ENCODE measurements at places on chromosomes 3 and 15.

- no peak for DNase-seq
These were observed 46.5 kb downstream of the KLHL25 start for GRCh38 chr15:85748176-85748575.

- no peak for DNase-seq
These were observed 604 bp downstream of the ISL2 start for GRCh38 chr15:76337059-76337695.

GRCh38 chr3:155350571-155350970 is 57.1 kb upstream of the STRIT1 start:
- DNase-seq = no peak

DNA sequence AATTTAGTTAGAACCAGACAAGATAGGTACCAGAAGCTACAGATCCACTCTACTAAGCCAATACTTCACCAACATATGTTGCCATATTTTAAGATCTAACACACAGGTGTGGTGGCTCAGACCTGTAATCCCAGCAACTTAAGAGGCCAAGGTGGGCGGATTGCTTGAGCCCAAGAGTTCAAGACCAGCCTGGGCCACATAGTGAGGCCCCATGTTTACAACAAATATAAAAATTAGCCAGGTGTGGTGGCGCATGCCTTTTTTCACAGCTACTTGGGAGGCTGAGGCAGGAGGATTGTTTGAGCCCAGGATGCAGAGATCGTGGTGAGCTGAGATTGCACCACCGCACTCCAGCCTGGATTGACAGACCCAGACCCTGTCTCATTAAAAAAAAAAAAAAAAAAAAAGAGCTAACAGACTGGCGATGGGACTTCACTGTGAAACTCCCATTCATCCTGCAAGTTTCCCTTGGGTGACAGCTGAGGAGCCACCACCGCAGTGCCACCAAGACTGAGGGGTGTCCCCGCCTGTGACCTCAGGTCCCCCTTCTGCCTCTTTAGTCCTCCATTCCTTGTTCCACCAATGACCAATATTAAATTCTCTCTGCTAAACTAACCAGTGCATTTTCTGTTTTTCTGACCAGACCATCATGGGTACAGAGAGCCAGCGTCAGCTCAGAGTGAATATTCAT is 163.3 kb downstream of the OR4M2 start:
- DNase-seq = no peak

GRCh38 chr15:58608711-58609110 is 140.8 kb downstream of the ADAM10 start:
- no peak for DNase-seq

DNA sequence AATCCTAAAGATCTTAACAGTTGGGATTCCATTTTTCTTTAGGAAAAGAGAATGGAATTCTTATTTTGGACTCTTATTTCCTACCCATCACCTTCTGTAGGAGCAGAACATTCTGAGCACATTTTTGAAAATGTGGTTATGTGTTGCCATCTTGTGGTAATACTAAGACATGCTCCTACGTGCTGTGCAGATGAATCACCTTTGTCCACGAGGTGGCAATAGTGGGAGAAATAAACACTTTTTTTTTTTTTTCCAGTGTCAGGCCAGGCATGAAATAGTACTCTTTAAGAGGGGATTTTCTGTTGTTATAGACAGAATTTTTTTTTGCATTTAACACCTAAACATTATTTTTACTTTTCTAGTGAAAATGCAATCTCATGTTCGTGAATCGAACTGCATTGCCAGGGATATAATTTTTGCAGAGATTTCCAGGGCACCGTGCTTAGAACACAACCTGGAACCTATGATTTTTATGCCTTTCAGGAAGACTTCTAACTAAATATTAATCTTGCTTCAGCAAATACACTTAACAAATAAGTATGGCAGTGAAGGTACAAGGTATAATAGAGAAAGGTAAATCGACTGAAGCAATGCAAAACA is 196.6 kb downstream of the GAP43 start:
- peak; percentile 12 for DNase-seq

DNA sequence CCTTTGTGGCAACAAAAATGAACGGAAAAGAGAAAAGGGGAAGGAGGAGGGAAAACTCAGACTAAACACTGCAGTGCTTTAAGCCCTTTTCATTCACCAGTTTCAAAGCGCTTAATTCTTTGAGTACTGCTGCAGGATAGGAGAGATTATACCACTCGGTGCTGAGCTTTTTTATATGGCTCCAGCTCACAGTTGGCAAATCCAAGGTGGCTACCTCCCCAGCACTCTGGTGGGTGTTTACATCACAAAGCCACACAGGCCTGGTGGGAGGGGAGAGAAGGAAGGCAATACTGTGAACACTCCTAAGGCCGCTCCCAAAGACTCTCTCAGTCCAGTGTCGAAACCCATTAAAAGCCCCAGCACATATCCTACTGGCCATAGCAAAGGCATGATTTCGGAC is 191.4 kb downstream of the STT3B start:
- DNase-seq = no peak

DNA sequence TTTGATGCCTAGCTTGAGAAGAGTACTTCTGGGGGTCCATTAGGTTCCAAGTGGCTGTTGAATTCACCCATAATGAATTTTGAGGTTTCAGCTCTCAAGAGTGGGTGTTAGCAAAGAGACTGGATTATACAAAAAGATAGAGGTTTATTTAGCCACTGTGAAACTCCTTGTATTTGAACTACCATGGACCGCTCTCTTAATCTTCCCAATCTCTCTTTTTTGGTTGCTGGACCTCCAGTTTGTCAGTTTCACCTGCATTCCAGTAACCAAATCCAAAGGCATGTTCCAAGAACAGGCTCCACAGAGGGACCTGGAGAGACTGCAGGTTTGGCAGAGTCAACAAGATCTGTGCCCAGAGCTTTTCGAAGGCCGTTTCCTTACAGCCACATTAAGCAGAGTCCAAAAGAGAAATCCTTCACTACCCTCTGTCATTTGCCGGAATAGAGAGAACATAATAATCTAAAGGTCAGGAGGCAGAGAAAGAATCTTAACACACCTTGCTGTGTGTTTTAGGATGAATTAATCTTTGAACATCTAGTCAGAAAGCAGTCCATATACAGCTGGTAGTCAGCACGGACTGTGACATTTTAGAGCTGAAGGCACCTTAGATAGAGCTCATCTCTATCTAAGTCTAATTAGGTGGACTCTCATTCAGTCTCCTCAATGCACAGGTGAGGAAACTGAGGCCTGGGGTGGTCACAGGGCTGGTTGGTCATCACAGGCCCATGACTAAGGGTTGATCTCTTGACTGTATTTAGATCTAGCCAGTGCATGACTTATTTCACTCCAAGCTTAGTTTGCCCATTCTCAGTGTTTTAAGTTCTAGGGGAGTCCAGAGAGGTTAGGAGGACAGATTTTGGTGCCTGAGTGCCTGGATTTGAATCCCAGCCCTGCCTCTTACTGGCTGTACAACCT is 1.3 kb downstream of the ABHD2 start:
- no peak for DNase-seq

GRCh38 chr15:78073046-78073787 is 4.3 kb downstream of the TBC1D2B start:
- DNase-seq = no peak

DNA sequence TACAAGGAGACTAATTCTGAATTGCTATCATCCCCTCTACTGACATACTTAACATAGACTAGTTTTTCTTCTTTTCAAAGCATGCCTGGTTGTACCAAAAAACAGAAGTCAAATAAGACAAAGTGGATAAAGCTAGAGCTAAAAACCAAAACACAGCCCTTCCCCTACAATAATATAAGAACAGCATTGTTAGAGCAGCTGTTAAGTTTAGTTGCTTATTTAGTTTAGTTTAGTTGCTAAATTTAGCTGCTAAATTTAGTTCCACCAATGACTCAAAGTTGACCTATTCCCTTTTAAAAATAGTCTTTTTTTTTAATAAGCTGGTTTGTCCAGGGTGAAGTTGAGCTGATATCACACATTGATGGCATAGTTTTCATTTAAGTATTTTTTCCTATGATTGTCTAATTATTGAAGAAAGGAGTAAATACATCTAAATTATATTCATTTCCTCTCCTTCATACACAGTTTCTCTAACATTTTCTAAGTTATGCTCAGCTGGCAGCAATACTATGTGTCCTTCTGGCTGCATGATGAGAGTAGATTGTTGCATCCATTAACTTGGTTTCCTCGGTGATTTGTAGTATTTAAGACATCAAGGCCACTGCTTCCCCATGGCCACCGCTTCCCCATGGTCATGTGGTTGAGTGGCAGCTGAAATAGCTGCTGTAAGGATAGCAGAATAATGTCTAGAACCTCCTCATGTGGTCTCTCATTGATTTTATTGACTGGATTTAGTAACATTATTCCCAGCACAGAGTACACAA is 718.6 kb upstream of the NECTIN3 start:
- no peak for DNase-seq

DNA sequence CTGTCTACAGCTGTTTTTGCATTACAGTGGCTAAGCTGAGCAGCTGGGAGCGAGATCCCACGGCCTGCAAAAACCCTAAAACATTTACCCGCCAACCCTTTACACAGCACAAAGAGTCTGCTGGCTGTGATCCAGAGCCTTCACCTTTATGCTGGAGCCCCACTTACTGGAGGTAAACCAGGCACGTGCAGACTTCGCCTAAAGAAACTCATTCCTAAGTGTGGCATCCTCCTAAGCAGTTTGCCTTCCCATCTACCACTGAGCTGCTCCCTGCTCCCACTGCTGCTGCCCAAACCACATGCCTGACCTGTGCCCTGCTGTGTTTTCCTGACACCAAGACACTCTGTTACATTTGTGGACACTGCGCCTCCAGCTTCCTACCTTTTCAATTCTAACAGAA is 53.0 kb downstream of the CHSY1 start:
- no peak for DNase-seq

GRCh38 chr15:39682366-39682765 is 100.3 kb downstream of the FSIP1 start:
- DNase-seq = no peak

DNA sequence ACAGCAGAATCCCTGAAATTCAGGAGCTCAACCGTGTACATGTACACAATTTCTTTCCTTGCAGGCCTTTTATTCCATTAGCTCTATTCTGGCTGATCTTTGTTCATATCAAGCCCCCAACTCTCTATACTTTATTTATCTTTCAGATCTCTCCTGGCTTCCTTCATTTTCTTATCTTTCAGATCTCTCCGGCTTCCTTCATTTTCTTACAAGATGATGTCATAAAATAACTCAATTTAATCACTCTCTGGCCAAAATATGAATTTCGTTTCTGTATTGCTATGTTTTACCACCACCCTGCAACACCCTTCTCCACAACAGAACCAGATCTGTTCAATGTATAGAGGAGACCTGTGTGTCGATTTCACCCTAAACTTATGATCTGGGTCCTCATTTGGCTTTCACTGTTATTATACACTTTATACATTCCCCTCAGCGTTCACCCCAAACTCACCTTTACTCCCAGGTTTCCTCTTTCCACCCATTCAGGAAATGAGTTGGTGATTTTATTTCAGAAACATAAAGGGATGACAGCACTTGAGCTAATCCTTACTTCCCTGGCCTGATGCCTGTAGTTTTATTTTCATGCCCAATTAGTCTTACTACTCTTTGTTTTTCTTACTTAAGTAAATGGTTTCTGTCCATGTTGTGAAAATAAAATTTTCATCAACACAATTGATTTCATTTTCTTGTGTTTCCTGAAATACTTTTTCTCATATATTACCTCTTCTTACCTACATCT is 195.5 kb downstream of the BCHE start:
- DNase-seq = no peak

GRCh38 chr15:87736891-87737389 is 519.6 kb downstream of the NTRK3 start:
- no peak for DNase-seq

DNA sequence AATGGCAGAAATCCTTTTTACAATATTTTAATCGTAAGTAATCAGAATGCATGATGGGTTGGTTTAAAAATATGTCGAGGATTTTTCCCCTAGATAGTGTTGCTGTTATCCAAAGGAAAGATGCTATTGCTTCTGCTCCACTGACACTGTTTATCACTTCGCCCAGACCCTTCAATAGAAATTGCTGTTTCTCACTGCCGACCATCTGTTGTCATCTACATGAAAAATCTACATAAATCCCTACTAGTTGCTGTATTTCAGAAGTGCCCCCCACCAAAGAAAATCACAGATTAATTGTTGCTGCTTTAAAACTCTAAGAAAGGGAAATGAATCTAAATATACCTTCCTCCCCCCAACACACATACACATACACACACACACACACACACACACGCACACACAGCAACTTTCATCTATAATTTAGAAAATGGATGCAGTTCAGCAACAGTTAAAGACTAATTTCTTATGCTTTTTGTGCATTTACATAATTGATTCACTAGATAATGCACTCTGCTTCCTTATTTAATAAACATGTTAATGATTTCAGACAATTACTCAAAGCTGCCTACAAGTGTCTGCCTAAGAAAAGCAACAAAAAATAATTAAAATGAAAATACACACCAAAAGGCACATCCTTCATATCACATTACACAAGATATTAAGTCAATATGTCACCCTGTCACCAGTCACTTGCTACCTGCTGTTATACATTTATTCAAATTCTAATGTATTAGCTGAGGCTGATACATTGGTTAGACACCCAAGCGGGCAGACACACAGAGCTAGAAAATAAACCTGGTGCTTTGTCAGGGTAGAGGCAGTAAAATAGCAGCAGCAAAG is 82.8 kb downstream of the RORA start:
- no peak for DNase-seq

DNA sequence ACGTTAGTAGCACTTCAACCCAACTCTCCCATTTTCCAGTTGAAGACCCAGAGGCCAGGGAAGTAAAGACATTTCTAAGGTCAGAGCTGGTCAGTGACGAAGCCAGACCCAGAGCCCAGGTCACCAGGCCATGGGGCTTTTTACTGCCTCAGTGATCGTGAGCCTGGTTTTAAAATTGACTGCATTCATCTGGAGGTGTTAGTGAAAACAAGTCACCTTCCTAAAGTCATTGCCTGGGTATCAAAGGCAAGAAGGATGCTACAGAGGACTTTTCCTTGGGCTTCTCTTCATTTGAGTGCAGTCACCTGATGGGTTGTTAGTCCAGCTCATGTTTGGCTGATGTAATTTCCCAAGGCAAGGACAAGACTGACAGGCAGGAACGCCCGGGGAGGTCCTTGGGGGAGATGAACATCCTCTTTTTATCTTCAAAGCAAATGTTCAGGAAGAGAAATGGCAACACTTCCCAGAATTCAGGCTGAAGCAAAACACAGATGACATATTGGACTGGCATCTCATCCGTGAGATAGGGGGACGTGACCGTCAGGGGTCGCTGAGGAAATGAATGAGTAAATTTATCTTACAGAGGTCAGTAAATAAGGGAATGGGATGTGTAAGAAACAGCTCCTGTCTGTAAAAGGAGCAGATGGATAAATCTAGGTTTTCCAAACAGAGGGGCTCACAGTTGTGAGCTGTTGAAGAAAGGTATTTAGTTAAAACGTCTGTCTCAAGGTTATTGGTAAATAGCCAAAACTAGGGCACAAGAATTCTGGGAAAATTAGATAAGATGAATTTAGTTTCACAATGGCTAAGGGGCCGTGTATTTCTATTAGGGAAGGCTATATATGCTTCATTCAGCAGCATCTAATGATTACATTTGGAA is 201.2 kb downstream of the OPA1 start:
- no peak for DNase-seq

GRCh38 chr3:58335652-58335947 is 2.9 kb downstream of the PXK start:
- no peak for DNase-seq

- no peak for DNase-seq
These were observed 1293.0 kb upstream of the EPHA6 start for GRCh38 chr3:95521396-95521795.
